ENCODE measurements at places on chromosomes 3 and 15.

GRCh38 chr15:58472221-58472620 is 40.4 kb downstream of the LIPC start:
- no peak for DNase-seq

DNA sequence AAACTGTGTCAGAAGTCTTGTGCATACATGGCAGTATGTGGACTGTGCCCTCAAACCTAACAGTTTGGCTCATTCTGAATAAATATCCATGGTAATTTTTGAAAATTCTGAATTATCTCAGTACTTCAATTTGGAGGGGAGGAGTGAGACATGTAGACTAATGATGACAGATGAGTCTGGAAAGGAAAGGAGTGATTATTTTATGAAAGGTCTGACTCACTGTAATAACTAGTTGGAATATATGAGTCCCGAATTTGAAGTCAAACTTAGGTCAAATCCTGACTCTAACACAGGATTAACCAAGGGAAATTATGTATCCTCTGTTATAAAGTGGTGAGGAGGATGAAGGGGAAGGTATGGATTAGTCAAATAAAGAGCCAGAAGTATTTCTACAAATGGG is 38.6 kb downstream of the SUCNR1 start:
- DNase-seq, result no peak

DNA sequence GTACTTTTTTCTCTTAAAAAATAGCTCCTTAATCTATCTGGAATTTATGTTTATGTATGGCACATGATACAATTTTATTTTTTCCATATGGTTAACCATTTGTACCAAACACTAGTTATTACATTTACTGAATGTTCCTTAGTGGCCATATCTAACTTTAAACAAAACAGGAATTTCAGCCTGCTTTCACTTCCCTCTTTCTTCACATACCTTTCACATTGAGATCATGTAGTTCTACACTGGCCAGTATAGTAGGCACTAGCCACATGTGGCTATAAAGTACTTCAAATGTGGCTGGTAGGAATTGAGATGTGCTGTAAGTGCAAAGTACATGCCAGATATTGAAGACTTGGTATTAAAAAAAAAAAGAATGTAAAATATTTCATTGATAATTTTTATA is 4.7 kb upstream of the RYK start:
- DNase-seq, result no peak

DNA sequence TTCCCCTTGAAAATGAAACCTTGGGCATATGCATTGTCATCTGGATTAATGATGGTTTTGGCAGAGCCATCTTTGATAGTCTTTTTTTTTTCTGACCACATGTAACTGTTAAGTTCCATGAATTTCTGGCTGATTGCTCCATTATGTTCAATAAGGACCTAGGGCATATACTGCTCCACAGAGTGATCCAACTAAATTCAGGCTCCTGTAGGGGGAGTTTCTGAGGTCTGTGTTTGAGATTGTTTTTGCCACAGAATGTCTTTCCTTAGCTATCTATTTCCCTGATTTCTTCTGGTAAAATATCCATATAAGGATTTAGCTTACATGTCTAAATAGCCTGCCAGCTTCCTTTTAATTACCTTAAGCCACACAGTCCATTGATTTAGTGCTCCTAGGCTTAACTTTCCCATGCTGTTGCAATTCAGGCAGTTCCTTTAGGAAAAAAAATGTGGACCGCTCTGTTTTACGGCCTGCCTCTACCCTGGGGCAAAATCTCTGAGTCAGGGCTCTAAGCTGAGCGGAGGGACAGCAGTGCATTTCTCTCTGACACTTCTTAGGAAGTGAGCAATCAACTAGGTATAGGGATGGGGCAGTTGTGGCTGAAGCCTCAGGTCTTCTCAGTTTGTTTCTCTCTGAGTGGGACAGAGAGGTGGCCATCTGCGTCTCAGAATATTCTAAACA is 796.2 kb downstream of the NR2F2 start:
- no peak for DNase-seq

- no peak for DNase-seq
These were observed 298.3 kb upstream of the TGFBR2 start for GRCh38 chr3:30308131-30308530.

Data from T-helper 1 cell (primary cell).